ENCODE measurements at places on chromosomes 7 and 10. TPM values are rescaled to one million over a fixed set of nuclear protein-coding genes. Genes with fewer than 3 reads are reported as not detected.

DNA sequence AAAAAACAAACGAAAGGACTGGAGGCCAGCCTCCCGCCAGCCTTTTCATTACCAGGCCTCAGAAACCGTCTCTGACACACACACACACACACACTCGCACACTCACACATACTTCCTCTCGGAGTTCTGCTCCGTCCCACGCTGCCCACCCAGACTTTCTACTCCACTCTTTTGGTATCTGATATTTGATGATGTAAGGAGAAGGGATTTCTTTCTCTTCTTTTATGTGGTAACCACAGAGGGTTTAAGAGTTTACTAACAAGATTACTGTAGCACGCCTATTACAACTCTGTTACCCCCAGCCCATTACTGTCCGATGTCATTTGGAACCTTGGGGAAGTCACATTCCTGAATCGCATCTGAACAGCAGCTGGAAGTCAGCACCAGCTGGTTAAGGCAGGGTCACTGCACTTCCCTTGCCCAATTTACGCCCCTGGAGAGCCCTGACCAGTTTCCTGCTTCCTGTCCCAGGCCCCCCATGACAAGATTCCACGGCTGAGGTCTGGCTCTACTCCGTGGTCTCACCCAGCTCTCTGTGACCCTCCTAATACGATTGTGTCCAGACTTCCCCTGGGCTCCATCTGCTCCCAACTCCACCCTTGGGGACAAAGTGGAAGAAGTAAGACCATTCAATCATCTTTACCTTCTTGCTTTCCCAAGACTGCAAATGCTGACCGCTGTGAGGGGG lies 1.1 kb downstream of the DENND2A start:
- DNase-seq, result no peak

DNA sequence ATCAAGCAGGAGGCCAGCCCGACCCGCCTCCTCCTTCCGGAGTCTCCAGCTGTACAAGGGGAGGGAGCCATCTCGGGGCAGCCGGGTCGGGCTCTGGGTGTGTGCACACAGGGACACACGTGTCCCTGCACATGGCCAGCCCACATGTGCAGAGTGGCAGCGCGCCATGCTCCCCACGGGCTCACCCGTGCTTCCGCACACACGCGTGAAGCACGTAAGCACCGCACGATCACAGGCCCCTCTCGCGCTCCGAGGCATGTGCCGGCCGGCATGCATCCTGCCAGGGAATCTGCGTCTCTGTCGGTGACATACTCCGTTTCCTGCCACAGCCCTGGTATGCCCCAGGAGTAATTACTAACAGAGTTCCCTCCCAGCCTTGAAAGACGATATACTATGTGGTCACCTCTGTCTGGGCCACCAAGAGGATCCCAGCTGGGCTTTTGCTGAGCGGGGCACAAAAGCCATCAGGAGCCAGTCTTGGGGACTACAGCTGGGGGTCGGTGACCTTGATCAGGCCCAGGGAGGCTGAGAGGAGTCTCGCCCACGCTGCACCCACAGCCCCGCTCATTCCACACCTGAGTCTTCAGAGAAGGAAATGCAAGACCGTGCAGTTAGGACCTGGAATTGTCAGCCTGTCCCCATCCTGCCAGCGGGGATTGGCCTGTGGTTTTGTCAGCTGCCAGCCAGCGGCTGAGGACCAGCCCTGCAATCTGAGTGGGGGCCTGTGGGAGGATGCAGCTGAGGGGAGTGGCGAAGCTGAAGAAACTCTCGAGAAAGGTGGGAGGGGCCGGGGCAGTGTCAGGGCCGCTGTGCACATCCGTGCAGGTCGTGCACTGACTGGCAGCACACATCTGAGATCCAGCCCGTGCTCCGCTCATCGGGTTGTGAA lies 11.0 kb upstream of the LFNG start:
- no peak for DNase-seq

- DNase-seq, result no peak
These were observed 448.2 kb upstream of the AUTS2 start for GRCh38 chr7:69149804-69150782.

DNA sequence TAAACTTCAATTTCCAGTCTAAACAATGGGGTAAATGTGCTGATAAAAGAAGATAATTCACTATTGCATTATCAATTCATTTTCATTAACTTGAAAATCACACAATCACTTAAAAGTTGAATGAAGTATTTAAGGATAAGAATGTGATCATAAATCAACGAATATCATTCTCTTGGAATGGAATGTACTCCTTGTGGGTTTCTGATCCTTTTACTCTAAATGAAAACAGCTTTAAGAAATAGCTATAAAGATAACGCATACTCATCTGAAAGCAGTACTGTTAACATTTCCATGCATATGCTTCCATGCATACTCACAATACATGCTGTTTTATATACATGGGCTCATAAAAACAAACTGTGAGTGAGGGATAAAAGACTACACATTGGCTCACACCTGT lies 108.8 kb downstream of the ATE1 start:
- no peak for DNase-seq

GRCh38 chr10:80739963-80740715 lies 202.4 kb downstream of the SH2D4B start:
- no peak for DNase-seq

DNA sequence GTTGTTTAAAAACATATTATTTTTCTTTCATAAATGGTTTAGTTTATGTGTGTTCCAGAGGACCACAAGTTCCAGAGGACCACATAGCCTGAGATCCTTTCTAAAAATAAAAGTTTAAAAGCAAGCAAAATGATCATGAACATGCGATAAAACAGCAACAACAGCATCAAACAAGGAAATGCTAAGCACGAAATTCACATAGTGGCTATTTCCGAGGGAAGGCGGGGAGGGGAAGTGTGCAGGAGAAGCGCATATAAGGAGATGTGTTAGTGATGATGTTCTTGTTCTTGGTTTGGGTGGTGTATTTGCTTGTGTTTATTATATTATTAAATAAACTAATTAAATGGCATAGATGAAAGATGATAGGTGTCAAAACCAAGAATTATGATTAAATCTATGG lies 1.2 kb downstream of the TBATA start:
- no peak for DNase-seq

DNA sequence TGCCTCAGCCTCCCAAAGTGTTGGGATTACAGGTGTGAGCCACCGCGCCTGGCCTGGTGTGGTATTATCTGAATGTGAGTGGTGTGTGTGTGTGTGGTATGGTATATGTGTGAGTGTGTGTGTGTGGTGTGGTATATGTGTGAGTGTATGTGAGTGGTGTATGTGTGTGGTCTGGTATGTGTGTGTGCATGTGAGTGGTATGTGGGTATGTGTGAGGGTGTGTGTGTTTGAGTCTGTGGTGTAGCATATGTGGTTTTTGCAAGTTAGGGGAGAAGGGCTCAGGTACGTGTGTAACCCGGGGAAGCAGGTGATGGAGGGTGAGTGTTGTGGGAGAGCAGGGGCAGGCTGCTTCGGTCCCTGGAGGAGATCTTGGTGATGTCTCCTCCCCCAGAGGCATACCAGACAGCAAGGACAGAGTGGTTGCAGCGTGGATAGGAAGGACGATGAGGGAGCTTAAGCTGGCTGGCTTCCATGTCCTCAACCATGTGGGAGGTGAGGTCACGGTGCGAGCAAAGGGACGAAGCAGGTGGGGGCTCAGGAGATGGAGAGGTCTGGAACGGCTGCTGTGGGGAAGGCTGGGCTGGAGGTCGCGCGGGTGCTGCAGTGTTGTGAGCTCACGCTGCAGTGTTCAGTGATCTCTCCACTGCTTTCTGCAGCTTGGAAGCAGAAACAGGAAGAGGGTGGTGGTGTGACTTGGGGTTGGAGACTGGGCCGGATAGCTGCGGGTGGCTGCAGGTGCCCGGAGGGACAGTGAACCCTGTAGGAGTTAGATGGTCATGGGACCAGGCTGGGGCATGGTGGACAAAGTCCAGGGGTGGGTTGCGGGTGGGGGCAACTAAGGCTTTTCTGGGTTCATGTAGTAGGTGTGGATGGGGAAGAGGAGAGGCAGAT lies 5.0 kb downstream of the ZYX start:
- no peak for DNase-seq

DNA sequence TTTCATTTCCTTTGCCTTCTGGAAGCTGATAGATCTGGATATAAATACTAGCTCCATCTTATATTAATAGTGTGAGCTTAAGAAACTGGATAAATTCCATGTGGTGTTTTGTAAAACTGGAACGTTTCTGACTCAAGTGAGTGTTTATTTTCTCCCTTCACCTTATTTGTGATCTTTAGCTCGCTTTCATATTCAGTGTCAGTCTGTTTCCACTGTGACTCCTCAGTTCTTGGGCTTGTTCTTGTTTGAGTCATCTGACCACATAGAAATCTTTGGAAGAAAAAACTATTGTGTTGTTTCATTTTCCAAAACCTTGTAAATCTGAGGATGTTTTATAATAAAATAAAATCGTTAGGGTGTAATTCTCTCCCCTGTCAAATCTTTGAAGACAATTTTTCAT lies 186.4 kb downstream of the POLR1F start:
- DNase-seq, result no peak

DNA sequence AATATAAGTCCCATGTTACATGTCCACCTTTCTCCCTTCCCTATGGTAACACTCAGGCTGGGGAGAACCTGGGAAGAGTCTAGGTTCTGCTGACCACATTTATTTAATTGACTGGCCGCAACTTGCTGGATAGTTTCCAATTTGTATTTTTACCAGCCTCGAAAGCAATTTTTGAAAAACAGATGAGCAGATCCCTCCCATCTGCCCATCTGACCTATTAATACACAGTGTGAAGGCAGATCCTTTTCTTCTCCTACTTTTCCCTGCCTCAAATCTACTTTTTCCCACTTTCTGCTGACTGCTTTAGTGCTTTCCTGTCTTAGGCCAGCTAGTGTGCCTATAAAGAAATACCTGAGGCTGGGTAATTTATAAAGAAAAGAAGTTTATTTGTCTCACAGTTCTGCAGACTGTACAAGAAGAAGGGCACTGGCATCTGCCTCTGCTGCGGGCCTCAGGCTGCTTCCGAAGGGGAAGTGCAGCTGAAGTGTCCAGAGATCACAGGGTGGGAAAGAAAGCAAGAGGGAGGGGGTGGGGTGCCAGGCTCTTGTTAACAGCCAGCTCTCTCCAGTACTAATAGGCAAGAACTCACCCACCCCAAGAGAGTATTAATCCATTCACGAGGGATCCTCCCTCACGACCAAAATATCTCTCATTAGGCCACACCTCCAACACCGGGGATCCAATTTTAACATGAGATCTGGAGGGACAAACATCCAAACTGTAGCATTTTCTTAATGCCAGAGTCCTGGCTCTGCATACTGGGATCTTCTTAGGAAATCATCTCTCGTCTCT lies 336.0 kb upstream of the IGFBP3 start:
- no peak for DNase-seq

- no peak for DNase-seq
These were observed 275.9 kb downstream of the SKAP2 start for GRCh38 chr7:26588511-26588910.

DNA sequence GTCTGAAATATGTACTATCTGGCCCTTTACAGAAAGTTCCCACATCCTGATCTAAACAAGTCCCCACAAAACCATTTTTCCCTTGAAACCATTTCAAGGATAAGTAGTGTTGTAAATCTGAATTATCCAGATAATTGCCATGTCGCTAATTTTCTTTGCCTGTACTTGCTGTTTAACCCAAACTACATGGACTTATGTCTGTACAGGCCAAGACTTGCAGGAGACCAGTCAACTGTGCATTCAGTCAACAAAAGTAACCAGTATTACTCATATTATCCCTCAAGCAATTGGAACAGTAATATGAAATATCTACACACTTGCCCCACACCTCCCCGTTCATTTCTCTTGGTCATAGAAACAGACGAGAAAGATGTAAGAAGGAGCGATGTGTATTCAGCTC lies 347.8 kb upstream of the NFE2L3 start:
- no peak for DNase-seq

GRCh38 chr10:90790422-90790821 lies 67.4 kb downstream of the HTR7 start:
- no peak for DNase-seq

DNA sequence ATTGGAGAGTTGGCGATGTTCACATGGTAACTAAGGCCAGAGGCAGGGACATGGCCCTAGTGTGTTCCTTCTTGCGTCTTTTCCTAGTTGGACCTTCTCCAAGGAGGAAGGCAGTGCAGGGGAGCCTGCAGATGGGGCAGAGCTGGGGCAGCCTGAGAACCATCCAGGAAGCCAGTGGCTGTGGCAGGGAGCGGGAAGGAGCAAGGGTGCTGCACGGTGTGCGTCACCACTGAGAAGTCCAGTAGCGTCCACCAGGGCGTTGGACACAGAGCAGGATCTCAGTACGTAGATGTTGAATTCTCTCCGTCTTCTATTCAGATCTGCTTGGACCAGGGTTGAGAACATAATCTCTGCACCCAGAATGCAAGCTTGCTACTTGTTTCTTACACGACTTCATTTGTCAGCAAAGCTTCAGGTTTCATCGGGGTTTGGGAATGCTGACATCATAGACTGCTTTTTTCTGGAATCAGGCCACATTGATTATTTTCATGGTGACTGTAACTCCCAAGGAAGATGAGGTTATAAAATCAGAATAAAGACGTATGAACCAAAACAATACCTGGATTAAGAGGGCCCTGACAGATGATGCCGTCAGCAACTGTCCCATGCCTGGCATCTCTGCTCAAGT lies 130.3 kb downstream of the HECW1 start:
- DNase-seq, result no peak

- DNase-seq, result no peak
These were observed 2.1 kb downstream of the CAMK1D start for GRCh38 chr10:12351447-12351846.

GRCh38 chr10:63886281-63887022 lies 365.3 kb downstream of the REEP3 start:
- no peak for DNase-seq

DNA sequence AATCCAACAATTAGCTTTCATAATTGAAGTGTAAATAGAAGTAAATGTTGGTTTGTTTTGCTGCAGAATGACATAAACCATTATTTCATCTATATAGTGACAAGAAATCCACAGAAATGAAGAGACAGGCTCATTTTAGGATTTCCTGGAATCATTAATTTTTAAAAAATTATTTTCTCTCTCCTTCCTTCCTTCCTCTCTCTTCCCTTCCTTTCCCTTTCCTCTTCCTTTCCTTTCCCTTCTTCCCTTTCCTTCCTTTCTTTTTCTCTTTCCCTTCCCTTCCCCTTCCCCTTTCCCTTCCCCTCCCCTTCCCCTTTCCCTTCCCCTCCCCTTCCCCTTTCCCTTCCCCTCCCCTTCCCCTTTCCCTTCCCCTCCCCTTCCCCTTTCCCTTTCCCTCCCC lies 51.2 kb upstream of the KMT2C start:
- no peak for DNase-seq

DNA sequence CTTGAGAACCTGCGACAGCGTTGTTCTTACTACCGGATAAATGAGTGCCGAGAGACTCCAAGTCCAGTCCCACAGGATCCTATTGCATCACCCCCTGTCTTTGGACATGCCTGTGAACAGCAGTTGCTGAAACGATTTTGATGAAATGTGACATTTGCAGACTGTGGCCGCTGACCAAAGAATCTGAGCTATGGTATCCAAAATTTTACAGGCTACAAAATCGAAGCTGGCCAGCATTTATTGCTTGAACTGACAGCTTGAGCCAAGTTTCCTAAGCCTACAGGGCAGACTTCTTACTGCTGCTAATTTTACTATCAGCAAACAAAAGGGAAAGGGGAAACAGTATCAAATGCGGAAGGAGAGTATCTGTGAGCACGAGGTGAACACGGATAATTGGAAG lies 12.1 kb upstream of the NPVF start:
- no peak for DNase-seq

Gene FXYD4
- total RNA-seq, result 0.50 TPM

Gene CUZD1
- total RNA-seq, result 1.6 TPM

Gene TMEM176B
- not detected for total RNA-seq

Gene PGAM2
- total RNA-seq, result not detected

Gene ATP5MK
- 479 TPM for total RNA-seq

Gene ACSM6
- total RNA-seq, result not detected
